ENCODE measurements at places on chromosomes 7 and 10. TPM values are rescaled to one million over a fixed set of nuclear protein-coding genes. Genes with fewer than 3 reads are reported as not detected.

GRCh38 chr7:4245866-4246470 lies 436.1 kb upstream of the FOXK1 start:
- DNase-seq = no peak

Gene SLC18A3
- not detected for polyA plus RNA-seq

DNA sequence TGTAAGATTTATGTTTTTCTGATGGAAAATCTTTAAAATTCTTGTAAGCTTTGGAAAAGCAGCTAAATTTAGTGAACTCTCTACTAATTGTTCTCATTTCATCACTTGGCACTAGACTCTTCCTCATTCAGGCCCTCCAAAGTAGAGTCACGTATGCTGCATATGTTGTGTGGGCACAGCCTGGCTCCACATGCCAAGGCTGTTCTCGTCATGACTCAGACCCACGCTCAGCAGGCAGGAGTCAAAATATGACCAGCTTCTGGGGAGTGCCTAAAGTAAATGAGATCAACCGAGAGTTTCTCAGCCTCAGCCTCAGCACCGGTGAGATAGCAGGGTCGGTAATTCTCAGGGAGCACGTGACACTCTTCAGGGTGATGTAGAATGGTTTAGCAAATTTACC lies 1672.9 kb downstream of the REEP3 start:
- peak; percentile 5 for DNase-seq

GRCh38 chr7:100563809-100564400 lies 9.8 kb downstream of the SAP25 start:
- DNase-seq = peak; percentile 74

GRCh38 chr7:103990991-103991390 lies 1.5 kb upstream of the RELN start:
- DNase-seq = peak; percentile 3

Data from muscle of leg (tissue), 16 donors.